T-helper 1 cell treated with Interleukin-12 subunit alpha and Interleukin-12 subunit beta and Interleukin-4 antibody, amounts not matched to agents 30 ng/mL and 1 ng/mL, for 36 hours (primary cell): ENCODE measurements at places on chromosomes 5 and 9. TPM values are rescaled to one million over a fixed set of nuclear protein-coding genes. Genes with fewer than 3 reads are reported as not detected.

Gene GAS1
- total RNA-seq, result 0.20 TPM in 1 of 2 replicates, not detected in the other

Gene MOB3B
- 0.39 and 0.73 TPM in 2 replicates for total RNA-seq

Gene IFNE
- total RNA-seq, result 0.32 TPM in 1 of 2 replicates, not detected in the other

Gene KCNN2
- total RNA-seq, result not detected in 2 replicates

Gene NR5A1
- not detected in 2 replicates for total RNA-seq

Gene C9orf50
- not detected in 2 replicates for total RNA-seq

Gene ADRA1B
- not detected in 2 replicates for total RNA-seq

Gene RNF224
- not detected in 2 replicates for total RNA-seq

Gene MLANA
- total RNA-seq, result not detected in 2 replicates

Gene PAPPA
- total RNA-seq, result not detected in 2 replicates

Gene C6
- total RNA-seq, result not detected in 2 replicates

Gene GDF9
- total RNA-seq, result 0.22 and 0.37 TPM in 2 replicates

Gene KDM3B
- 63.9 and 68.5 TPM in 2 replicates for total RNA-seq

Gene CDH9
- total RNA-seq, result not detected in 2 replicates

Gene SIT1
- total RNA-seq, result 218 and 222 TPM in 2 replicates

Gene OR1J2
- not detected in 2 replicates for total RNA-seq

Gene NR2F1
- not detected in 2 replicates for total RNA-seq

Gene FRRS1L
- not detected in 2 replicates for total RNA-seq

Gene PCDHB6
- not detected in 2 replicates for total RNA-seq

Gene TTC39B
- total RNA-seq, result 31.1 and 32.1 TPM in 2 replicates

Gene CHSY3
- not detected in 2 replicates for total RNA-seq

Gene PRSS3
- total RNA-seq, result not detected in 2 replicates

Gene PLCXD3
- 0.02 TPM in 1 of 2 replicates, not detected in the other for total RNA-seq

Gene PCSK5
- total RNA-seq, result 7.1 and 7.6 TPM in 2 replicates

Gene CAMK4
- total RNA-seq, result 80.6 and 82.8 TPM in 2 replicates

Gene OTULINL
- 23.9 and 26.6 TPM in 2 replicates for total RNA-seq

Gene HRH2
- total RNA-seq, result 39.3 and 39.8 TPM in 2 replicates

Gene ISL1
- total RNA-seq, result not detected in 2 replicates

Gene SEMA6A
- total RNA-seq, result 0.15 and 0.29 TPM in 2 replicates

Gene PLAC8L1
- 0.96 TPM in 1 of 2 replicates, not detected in the other for total RNA-seq

Gene GRIA1
- not detected in 2 replicates for total RNA-seq

Gene LAMC3
- 0.02 and 0.07 TPM in 2 replicates for total RNA-seq

Gene SLC6A18
- not detected in 2 replicates for total RNA-seq

Gene SOWAHA
- 0.51 TPM in 2 replicates for total RNA-seq

Gene AQP3
- 163 and 165 TPM in 2 replicates for total RNA-seq

Gene RABGAP1
- 33.9 and 38.1 TPM in 2 replicates for total RNA-seq

Gene PARP8
- total RNA-seq, result 91.4 and 91.7 TPM in 2 replicates

Gene BAAT
- 0.07 TPM in 1 of 2 replicates, not detected in the other for total RNA-seq

Gene FOXD4L5
- total RNA-seq, result 0.15 and 0.32 TPM in 2 replicates

Gene WDR38
- total RNA-seq, result not detected in 2 replicates

Gene BTNL3
- total RNA-seq, result not detected in 2 replicates

Gene ZFP2
- total RNA-seq, result 0.24 and 0.32 TPM in 2 replicates

Gene IL4
- total RNA-seq, result 12.7 and 12.8 TPM in 2 replicates
